CD8-positive, alpha-beta memory T cell (primary cell): ENCODE measurements at places on chromosomes 1 and 21. TPM values are rescaled to one million over a fixed set of nuclear protein-coding genes. Genes with fewer than 3 reads are reported as not detected.

SPRR2A gene
- total RNA-seq = not detected

CHIT1 gene
- 0.07 TPM for total RNA-seq

IFI44 gene
- total RNA-seq = 6.6 TPM

DNA sequence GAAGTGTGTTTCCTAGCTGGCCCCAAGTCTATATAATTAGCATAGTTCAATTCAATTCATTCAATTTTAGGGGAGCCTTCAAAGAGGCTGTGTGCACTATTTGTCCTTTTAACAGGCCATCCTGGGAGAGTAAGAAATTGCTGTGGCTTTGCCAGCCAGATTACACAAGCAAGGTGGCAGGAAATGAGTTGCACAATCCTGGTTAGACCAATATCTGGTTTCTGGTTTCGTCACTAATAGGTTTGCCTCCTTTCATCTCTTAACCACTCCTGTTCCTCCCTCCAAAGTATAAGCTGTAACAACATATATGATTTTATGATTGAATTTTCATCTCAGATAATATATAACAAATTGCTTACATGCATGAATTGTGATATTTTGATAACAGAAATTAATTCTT, 84.1 kb upstream of the NEGR1 start:
- H3K4me1 ChIP-seq = no peaks in the 10 kb centered on the region
- H3K36me3 ChIP-seq = no peaks in the 10 kb centered on the region
- DNase-seq = no peak
- no peak overlapping the region for H3K27ac ChIP-seq
- H3K4me3 ChIP-seq = no peak overlapping the region

DNA sequence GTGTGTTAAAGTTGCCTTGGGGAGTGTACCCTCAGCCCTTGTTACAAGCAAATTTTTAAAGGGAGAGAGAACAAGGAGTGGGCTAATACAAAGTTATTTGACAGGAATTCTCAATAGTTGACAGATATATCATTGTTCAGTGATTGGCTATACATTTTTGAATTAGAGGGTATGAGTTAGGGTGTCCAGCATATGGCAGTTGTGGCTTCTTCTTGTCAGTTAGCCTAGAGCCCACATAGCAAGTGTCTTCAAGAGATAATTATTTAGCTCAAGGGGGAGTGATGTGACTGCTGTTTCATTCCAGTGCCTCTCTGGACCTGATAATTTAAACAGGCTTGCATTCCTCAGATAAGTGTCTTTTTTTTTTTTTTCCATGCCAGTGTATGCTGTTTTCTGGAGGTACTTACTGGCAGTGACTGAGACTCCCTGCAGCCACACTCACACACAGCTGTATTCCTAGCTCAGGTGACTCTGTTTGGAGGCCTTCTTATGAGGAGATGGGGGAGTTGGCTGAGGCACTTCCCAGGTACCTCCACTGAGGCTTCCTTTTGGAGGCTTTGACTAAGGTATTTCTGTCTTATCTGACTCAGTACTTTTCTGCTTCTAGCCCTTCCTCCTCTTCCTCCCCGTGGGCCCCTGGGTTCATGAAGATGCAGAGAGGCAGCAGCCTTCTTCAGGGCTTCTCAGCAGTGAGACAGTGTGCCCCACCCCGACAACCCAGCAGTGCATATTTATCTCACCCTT, 32.3 kb downstream of the IVNS1ABP start:
- no peaks in the 10 kb centered on the region for H3K27me3 ChIP-seq
- H3K27ac ChIP-seq = peak overlapping the region; percentile 0
- H3K4me3 ChIP-seq = no peak overlapping the region
- H3K4me1 ChIP-seq = peaks cover 64% of the 10 kb centered on the region

GRCh38 chr1:111604931-111605330, 14.7 kb upstream of the RAP1A start:
- no peak overlapping the region for H3K27ac ChIP-seq
- DNase-seq = no peak
- H3K4me3 ChIP-seq = no peak overlapping the region

- H3K4me1 ChIP-seq = peaks cover 5% of the 10 kb centered on the region
- H3K4me3 ChIP-seq = no peak overlapping the region
- no peak overlapping the region for H3K27ac ChIP-seq
- no peaks in the 10 kb centered on the region for H3K27me3 ChIP-seq
- no peaks in the 10 kb centered on the region for H3K36me3 ChIP-seq
- DNase-seq = peak; percentile 38
Observed at GRCh38 chr1:39091845-39092645, 65.9 kb downstream of the NDUFS5 start.

GRCh38 chr1:172109359-172109758, 268.1 kb downstream of the DNM3 start:
- no peak overlapping the region for H3K4me3 ChIP-seq
- no peak for DNase-seq
- no peaks in the 10 kb centered on the region for H3K36me3 ChIP-seq
- no peaks in the 10 kb centered on the region for H3K27me3 ChIP-seq
- H3K4me1 ChIP-seq = no peaks in the 10 kb centered on the region

DNA sequence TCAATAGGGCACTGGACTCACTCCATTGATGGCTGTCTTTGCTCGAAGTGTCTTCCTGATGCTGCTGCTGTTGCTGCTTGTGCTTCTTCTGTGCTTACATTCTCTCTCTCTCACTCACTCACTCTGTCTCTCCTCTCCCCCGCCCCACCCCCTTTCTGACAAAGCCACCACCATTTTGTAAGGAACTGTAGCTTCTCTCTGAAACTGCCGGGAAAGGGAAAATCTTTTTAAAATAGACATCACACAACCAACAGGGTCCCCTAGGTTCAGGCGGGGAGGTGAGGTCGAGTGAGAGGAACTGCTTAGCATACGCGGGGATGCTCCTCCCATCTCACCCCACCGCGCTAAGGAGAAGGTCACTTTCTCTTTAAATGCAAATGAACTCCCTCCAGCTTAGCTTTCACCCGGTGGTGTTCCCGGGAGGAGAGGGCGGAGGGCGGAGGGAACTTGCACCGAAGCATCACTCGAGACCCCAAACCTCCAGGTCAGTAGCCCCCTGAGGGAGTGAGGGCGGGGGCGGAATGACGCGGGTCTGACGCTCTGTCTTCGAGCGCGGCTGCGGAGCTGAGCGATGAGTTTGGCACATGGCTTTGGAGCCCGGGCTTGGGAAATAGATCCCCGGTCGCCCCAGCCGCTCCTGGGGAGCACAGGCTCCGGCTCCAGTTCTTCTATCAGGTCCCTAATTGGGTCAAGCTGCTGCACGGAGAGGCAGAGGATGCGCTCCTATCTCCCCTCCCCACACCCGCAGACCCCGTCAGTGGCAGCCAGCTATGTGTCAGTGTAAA, at the start of gene CCDC28B:
Gene CCDC28B, plus strand, starts transcription at position 370 of the 785 bp plus-strand sequence. CDS start 1,341 bp downstream, outside the sequence.
- H3K27me3 ChIP-seq = no peaks in the 10 kb centered on the region
- peak; percentile 56 for DNase-seq
- peaks cover 49% of the 10 kb centered on the region for H3K4me1 ChIP-seq
- peaks cover under 1% of the 10 kb centered on the region for H3K36me3 ChIP-seq
